ENCODE measurements at places on chromosomes 5 and 9. TPM values are rescaled to one million over a fixed set of nuclear protein-coding genes. Genes with fewer than 3 reads are reported as not detected.

COL23A1 gene
- 0.16 TPM for polyA plus RNA-seq

SPINK7 gene
- not detected for polyA plus RNA-seq

SOX30 gene
- polyA plus RNA-seq: 0.88 TPM

CKMT2 gene
- polyA plus RNA-seq: not detected

FAM221B gene
- not detected for polyA plus RNA-seq

ACTBL2 gene
- not detected for polyA plus RNA-seq

SLC6A3 gene
- not detected for polyA plus RNA-seq

PHF24 gene
- polyA plus RNA-seq: not detected

CARTPT gene
- polyA plus RNA-seq: not detected

FBN2 gene
- not detected for polyA plus RNA-seq

ROR2 gene
- not detected for polyA plus RNA-seq

ANKRD18B gene
- polyA plus RNA-seq: not detected

GRXCR2 gene
- polyA plus RNA-seq: not detected

DBH gene
- polyA plus RNA-seq: not detected

PALM2AKAP2 gene
- polyA plus RNA-seq: not detected

PKD2L2 gene
- 0.19 TPM for polyA plus RNA-seq

GPR151 gene
- not detected for polyA plus RNA-seq

TRIM36 gene
- polyA plus RNA-seq: not detected

PCDHA6 gene
- not detected for polyA plus RNA-seq

FPGS gene
- 54.0 TPM for polyA plus RNA-seq

GRCh38 chr9:128575469-128575868 lies 23.1 kb downstream of the SPTAN1 start:
- DNase-seq: no peak

GRCh38 chr9:97848480-97849237 lies 4.4 kb upstream of the FOXE1 start:
- DNase-seq: peak; percentile 34

- no peak for DNase-seq
Measured at GRCh38 chr5:176466245-176466871, 18.2 kb downstream of the FAF2 start.

DNA sequence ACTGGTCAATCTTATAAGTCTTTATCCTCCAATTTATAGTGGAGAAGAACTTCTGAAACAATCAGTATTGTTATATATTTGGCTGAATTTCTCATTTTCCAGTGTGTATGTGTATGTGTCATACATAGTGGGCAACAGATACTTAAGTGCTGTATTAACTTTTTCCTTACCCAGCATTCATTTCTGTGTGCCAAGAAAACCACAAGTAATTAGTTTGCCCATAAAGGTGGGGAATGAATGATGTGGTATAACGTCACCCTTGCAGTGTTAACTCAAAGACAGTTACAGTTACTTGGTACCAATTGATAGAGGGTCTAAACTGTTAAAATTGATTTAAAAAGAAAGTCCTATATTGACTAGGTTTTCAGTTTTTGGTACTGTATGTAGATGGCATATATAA lies 2.0 kb downstream of the OGN start:
- DNase-seq: no peak

GRCh38 chr9:117795271-117795670 lies 91.1 kb downstream of the TLR4 start:
- DNase-seq: no peak

DNA sequence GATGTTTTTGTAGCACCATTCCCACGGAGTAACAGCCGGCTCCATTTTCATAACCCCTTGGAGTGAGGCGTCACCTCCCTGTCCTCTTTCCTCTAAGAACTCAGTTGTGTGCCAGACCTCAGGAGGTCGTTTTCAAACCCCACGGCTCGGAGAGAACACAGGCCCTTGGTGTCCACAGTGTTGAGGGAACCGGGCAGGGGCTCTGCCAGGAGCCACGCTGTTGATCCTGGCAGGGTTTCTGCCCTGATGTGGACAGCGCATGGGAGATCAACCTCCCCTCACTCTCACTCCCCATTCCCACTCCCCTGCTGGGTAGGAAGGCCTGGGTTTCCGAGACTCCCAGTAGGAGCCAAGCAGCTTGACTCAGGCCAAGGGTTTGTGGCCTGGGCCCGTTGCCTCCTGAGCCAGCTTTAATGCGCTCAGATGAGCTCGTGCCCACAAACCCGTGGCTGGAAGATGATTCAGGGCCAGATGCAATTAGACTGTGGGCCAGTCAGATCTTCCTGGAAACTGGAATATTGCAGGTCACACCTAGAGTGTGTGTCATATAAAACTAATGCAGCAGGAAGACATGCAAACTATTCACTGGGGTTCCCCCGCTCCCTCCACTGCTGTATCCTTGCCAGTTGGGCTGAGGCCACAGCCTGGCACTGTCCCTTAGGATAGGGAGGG lies 133.4 kb downstream of the SLC12A2 start:
- DNase-seq: no peak

GRCh38 chr9:125841444-125841843 lies 94.3 kb downstream of the PBX3 start:
- DNase-seq: no peak

GRCh38 chr5:159669559-159669958 lies 246.7 kb upstream of the ADRA1B start:
- DNase-seq: no peak

DNA sequence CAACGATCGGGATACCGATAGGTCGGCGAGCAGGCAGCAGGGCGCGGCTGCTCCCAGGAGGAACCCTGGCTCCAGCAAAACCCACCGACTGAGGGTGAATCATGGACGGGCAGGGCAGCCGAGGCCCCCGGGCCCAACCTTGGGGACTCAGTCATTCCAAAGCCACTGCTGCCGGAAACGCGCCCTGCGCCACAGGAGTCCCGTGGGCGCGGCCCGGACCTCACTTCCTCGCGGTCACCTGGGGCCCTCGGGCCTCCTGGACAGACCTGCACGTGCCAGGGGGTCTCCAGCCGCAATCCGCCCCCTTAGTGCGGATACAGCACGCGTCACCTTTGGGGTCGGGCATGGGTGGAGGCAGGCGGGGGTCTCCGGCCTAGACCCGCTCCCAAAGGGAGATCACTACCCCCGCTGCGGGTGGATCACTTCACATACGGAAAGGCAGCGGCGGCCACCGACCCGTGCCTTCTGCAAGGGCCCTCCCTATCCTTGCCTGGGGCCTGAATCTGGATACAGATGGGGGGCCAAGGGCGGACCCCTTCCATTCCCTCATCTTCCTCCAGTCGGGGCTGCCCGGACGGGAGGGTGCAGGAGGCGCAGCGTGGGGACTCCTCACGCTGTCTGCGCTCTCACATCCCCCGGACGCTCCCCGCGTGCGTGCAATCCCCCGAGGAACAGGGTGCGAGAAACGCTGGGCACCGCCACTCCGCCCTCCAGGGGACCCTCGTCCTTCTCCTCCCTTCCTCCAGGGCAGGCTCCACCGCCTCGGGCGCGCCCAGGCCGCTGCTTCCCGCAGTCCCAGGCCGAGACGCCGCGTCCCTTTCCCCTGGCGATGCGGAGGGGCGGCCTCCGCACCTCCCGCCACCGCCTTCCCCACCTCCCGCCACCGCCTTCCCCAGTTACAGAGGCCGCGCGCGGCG lies 586 bp downstream of the TXN start:
- DNase-seq: peak; percentile 24

DNA sequence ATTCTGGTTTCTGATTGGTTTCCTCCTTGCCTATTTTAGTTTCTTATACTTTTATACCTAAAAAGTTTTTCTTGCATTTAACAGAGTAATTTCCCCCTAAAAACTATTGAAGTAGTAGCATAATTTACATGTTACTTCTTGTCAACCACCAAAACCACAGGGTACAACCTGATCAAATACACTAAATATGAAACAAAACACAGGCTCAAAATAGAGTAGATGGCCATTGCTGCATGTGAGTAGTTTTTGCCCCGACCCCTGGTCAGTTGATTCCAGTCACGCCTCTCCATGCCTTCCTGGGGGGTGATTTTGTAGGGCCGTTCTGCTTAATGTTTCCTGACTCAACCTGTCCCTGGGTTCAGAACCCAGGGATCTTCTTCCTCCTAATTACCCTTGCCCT lies 101.8 kb downstream of the TLE4 start:
- DNase-seq: no peak

GRCh38 chr5:124030043-124030491 lies 518.1 kb downstream of the CSNK1G3 start:
- no peak for DNase-seq

GRCh38 chr5:10354048-10354872 lies 765 bp downstream of the MARCHF6 start:
- DNase-seq: peak; percentile 55

- DNase-seq: no peak
Measured at GRCh38 chr5:9954869-9955268, 294.8 kb downstream of the ATPSCKMT start.

- peak; percentile 14 for DNase-seq
Measured at GRCh38 chr5:119743927-119744326, 114.6 kb downstream of the FAM170A start.

- DNase-seq: no peak
Measured at GRCh38 chr9:128204858-128205257, 1.7 kb downstream of the DNM1 start.

DNA sequence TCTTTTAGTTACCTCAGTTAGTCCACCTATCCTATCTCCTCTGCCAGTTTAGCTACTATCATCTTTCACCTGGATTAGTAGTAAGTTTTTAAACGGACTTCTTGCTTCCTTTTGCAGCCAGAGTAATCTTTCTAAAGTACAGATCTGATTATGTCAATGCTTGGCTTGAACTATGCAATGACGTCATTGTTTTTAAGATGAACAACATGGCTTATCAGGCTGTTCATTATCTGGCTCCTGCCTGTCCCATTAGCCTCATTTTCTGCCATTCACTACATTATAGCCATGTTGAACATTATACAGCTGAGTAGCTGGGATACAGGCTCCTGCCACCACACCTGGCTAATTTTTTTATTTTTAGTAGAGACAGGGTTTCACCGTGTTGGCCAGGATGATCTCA lies 98.7 kb downstream of the RANBP17 start:
- DNase-seq: no peak

GRCh38 chr5:176676361-176676824 lies 29.1 kb downstream of the TSPAN17 start:
- DNase-seq: no peak

DNA sequence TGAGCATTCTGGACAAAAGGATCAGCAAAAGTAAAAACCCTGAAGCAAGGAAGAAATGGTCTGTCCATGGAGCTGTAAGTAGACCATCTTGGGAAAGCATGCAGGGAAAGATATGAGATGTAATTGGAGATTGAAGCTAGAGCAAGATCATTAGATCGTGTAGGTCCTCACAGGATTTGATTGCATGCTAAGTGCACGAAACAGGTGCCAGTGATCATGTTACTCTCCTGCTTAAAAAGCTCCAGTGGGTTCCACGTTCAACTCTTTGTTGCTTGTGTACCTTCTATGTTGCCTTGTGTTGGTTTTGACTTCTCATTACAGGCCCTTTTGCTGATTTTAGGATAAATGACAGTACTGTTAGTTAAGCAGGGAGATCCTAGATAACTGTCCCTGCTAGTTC lies 442.0 kb downstream of the DMRT2 start:
- DNase-seq: no peak

DNA sequence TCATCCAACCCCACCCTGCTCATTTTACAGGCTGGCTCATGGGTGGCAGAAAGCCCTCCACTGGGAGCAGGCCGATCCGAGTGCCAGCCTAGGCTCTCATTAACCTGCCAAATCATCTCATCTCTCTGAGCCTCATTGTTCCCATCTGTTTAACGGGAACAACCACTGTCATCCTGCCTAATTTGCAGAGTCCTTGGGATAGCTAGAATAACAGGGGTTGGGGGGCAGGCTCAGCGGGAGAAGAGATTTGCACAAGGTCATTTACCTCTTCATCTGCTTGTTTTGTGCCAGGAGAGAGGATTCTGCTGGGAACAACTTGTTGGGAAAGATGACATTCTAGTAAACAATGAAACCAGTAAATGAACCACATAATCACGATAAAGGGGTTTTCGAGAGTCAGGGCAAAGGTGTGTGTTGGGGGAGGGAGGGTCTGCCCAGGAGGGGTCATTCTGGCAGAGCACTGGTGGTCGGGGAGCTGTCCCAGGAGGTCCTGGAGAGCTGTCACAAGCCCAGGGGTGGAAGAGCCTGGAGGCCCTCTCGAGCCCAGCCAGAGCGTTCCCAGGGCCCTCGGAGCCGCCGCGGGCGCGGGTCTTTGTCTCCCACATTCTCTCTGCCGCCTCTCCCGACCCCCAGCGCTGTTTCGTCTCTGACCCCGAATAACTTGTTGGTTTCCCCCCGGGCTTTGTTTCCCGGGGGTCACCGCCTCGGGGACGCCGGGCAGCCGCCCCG lies 22.8 kb upstream of the NDST1 start:
- no peak for DNase-seq

DNA sequence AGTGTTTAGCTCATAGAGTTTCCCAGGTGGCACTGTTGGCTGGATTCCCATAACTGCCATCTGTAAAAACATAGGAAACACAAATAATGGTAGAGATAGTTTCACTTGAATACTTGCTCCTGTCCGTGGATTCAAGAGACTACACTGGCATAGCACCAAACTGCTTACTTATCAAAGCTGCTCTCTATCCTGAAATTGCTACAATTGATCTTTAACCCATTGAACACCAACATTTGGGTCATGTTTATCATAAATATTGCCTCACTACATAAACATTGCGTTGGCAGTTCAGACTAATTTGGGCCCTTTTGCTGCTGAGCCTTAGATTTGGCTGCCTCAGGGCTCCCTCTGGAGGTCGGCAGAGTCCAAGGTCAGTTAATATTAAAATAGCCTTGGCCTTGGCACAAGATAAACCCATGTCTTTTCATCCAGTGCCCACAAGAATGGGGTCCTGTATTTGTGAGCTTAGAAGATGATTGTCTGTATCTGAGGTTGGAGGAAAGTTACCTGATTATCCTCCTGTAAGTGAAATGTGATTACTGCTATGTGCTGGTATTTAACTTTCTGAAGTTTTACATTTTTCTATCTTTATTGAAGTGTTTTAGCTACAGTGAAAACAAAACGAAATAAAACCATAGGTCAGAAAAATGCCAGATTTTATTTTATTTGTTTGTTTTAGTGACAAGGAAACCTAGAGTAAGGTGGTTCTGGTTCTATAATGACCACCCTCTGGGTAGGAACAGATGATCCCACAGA lies 4.0 kb upstream of the RANBP3L start:
- peak; percentile 7 for DNase-seq

GRCh38 chr9:18331808-18332209 lies 142.1 kb upstream of the ADAMTSL1 start:
- no peak for DNase-seq

DNA sequence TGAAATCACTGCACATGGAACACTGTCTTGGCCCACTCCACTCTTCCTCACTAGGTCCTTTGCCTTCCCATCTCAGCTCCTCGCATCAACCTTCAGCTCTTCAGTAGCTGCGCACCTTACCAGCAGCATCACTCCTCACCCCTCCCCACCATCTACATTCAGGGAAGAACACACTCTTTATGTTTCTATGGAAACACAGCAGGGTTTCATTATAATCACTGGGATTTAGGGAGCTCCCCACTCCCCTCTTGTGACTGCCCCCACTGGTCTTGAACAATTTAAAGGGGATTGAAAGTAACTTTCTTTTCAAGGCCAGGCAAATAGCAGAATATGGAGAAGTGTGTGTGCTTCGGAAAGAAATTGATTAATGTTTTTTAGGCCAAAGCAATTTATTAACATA lies 111.2 kb downstream of the INSYN2B start:
- DNase-seq: no peak

- no peak for DNase-seq
Measured at GRCh38 chr5:127878174-127878750, 175.1 kb downstream of the CCDC192 start.

All from naive B cell (primary cell).